ENCODE measurements at places on chromosomes 6 and 20.

GRCh38 chr20:57618091-57618763, 2.0 kb downstream of the ZBP1 start:
- DNase-seq: no peak

GRCh38 chr6:57423468-57423867, 106.0 kb downstream of the PRIM2 start:
- DNase-seq: no peak

DNA sequence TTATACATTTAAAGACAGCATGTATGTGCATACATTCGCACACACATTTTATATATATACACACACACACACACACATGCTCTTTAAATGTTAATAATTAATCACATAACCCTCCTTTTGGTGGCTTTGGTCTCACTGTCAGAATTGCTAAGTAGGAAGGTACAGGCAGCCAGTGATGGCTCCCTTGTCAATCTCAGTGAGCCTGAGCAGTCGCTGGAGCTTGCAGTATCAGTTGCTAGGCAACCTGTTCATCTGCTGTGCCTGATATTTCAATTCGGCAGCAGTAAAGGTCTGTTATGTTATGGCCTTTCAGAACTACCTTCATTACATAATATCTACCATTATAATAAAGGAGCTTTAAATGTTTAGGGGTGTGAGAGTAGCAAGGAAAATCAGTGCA, 374.3 kb downstream of the LMBRD1 start:
- DNase-seq: no peak

GRCh38 chr6:108764580-108764950, 83.7 kb upstream of the ARMC2 start:
- no peak for DNase-seq

DNA sequence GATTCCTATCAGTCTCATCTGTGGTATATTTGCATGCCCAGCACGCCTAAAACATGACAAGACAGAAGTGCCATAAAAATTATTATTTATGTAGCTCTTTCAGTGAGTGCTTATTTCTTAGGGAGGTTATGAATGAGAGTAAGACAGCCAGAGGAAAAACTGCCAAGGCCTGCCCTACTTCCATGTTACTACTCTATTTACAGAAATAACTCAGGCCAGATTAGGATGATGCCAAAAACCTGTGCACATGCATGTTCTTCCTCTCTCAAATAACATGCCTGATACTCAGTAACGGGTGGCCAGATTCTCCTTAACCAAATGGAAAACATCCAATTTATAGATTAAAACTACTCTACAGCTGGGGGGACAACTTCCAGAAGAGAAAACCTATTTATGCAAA, 45.7 kb downstream of the ILRUN start:
- DNase-seq: no peak

- no peak for DNase-seq
Observed at GRCh38 chr6:31040801-31041200, 30.5 kb downstream of the MUC22 start.

DNA sequence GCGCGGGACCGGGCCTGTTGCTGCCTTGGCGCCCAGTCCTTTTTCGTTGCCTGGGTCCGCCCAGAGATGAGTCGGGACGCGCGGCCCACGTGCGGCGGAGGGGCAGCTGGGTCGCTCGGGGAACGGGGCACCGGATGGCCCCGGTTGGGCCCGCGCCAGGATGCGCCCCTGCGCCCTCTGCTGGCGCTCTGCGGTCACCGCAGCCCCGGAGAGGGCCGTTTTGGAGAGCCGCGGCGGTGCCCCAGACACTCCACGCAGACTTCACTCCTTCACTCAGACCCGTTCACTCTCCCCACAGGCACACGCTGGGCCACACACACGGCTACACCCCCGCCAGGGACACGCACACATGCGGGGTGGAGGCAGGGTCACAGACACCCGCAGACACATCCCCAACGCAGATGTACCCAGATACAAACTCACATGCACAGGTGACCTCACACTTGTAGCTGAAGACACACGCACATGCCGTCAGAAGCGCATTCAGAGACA, 38.8 kb downstream of the SRC start:
- no peak for DNase-seq

- no peak for DNase-seq
Observed at GRCh38 chr6:158999154-158999665, 792 bp downstream of the RSPH3 start.

DNA sequence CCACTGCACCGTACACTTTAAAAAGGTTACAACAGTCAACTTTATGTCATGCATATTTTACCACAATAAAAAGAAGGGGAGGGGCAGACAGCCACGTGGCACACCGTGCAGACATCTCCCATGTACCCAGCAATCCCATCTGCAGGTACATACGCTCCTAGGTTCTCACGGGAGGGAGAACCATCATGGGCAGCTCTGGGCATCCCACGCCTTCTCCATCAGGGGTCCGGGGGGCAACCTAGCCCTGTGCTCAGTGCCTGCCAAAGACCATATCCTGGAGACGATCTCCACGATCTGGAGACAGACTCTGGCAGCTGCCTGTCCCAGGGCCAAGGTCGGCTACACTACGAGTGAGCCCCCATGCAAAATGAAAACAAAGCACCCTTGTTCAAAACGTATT, 2.5 kb upstream of the BNIP5 start:
- no peak for DNase-seq

DNA sequence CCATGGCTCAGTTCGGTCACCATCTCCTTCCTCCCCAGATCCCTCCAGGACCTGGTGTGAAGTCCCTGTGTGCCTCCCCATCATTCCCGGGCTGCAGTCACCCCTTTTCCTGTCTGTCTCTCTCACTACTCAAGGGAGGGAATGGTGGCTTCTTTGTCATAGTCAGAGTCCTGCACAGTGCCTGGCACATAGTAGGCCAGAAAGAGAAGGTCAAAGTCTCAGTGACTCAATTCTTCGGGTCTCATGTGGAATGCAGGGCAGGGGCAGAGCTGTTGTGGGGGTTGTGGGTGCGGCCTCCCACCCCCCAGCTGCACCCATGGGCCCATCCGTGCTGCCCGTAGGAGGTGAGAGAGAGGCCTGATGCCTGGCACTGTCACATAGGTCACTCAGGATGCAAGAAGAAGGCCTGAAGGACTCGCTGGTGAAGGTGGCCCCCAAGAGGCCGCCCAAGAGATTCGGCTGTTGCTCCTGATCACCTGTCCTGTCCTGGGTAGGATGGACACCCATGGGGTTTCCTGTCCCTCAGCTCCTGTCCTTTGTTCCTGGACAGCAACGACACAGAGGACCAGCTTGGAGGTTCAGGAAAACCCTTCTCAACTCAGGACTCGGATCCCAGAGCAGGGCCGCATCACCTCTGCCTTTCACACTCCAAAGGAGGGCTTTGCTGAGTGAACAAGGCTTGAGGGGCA, 34.1 kb downstream of the RAB44 start:
- DNase-seq: no peak
